ENCODE measurements at places on chromosomes 16 and 17.

GRCh38 chr17:28871056-28871579 is 16.3 kb downstream of the ERAL1 start:
- no peak for DNase-seq

- DNase-seq, result no peak
These were observed 42.0 kb downstream of the ADCY7 start for GRCh38 chr16:50308237-50308965.

DNA sequence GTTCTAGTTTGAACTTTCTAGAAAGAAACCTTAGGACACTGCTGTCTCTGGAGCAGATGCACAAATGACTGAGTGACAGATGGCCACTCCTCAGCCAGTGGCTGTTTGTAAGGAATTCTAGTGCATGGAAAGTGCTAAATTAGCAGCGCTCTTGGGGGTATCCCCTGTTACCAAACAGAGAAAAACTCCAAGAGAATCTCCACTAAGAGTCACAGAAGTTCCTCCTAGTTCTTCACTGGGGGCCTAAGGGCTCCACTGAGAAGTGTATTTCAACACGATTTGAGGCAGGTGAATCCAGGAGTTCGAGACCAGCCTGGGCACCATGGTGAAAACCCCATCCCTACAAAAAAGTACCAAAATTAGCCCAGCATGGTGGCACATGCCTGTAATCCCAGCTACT is 18.1 kb upstream of the IRF8 start:
- DNase-seq, result no peak

DNA sequence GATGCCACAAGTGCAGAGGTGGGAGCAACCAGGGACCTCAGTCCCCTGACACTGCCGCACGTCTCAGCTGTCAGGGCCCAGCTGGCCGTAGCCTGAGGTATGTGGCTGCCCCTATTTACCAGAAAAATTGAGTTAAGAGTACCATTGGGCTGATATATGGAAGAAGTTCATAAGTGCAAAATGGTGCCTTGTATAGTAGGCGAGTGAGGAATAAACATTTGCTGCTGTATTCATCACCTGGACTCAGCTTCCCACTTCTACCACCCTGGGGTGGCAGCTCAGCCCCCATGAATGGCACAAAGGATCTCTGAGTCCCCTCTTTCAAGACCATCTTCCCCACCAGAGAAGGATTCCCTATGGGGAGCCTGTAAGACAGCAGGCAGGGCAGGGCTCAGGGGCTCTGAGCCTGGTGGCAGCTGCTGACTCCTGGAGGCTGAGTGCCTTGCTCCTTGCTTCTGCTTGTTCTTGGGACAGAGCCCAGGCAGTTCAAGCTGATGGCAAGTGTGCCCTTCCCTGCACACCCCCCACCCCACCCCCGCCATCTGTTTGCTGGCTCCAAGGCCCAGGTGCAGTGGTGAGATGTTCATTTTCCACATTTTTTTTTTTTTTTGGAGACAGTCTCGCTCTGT is 29.0 kb downstream of the TRPV2 start:
- no peak for DNase-seq

GRCh38 chr17:18380471-18381157 is 3.0 kb downstream of the EVPLL start:
- DNase-seq, result no peak

GRCh38 chr16:49491106-49491670 is 117.6 kb downstream of the C16orf78 start:
- DNase-seq, result no peak

- DNase-seq, result no peak
These were observed 1.1 kb downstream of the SPECC1 start for GRCh38 chr17:20010099-20010863.
